ENCODE measurements at places on chromosomes 7 and 10.
A peak's percentile ranks its signal among the peaks of the same experiment; 100 is the strongest.

DNA sequence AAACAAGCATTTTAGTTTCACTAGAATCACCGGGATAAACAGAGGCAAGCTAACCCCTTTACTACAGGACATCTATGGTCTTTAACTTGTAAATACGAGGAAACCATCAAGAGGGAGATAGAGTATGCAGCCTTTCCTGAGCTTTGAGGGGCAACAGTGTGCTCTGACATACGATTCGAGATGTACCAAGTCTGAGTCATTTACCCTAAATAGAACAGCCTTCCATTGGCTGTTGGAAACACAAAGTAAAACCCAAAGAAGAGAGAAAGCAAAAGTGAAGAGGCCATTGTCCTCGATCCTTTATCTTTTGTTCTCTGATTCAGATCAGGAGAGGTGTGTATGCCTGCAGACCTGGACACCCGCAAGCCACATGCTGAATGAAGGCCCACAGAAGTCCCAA is 289.5 kb downstream of the KCNMA1 start:
- no peaks in the 10 kb centered on the region for H3K36me3 ChIP-seq
- DNase-seq = no peak
- no peak overlapping the region for H3K27ac ChIP-seq
- H3K4me3 ChIP-seq = no peak overlapping the region
- H3K4me1 ChIP-seq = no peaks in the 10 kb centered on the region

- no peaks in the 10 kb centered on the region for H3K4me1 ChIP-seq
- H3K36me3 ChIP-seq = no peaks in the 10 kb centered on the region
- no peak overlapping the region for H3K27ac ChIP-seq
- no peak overlapping the region for H3K4me3 ChIP-seq
Measured at GRCh38 chr7:102255501-102255900, 31.2 kb upstream of the SH2B2 start.

DNA sequence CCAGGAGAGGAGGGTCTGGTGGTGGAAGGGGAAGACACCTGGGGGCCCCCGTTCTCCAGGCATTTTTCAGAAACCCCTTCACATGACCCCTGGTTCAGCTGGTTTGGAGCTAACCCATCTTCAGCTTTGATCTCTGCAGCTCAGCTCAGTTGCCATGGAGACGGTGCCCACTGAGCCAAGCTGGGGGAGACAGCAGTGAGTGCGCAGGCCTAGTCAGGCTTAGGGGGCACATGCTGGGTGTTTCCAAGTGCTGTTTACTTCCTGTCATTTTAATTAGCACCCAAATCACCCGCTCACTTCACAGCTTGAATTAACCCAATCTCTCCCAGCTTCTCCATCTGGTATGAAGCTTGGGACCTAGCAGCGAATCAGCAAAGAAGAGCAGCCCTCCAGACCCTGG is 9.0 kb downstream of the SPOCK2 start:
- peak overlapping the region; percentile 73 for H3K27ac ChIP-seq
- H3K36me3 ChIP-seq = peaks cover 50% of the 10 kb centered on the region
- no peaks in the 10 kb centered on the region for H3K27me3 ChIP-seq

- H3K4me3 ChIP-seq = no peak overlapping the region
- no peaks in the 10 kb centered on the region for H3K27me3 ChIP-seq
- H3K4me1 ChIP-seq = no peaks in the 10 kb centered on the region
- H3K36me3 ChIP-seq = no peaks in the 10 kb centered on the region
- H3K27ac ChIP-seq = no peak overlapping the region
Measured at GRCh38 chr7:128781851-128782250, 6.3 kb upstream of the OPN1SW start.

DNA sequence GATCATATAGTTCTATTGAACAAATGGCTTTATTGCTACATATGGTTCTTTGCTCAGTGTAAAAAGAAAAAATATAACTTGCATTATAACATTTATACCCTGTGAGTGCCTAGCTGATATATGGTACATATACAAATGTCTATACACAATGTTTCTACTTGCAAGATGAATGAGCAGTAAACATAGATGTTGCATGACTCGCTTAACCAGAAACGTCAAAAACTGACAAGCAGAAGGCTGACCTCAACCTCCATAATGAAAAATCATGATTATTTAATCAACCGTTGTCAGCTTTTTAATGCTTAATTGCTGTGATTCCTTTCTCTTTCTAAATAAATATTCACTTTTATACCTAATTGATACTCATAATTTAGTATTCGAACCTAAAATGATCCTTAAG is 183.3 kb downstream of the PTN start:
- H3K27ac ChIP-seq = no peak overlapping the region
- DNase-seq = no peak
- no peaks in the 10 kb centered on the region for H3K36me3 ChIP-seq
- H3K27me3 ChIP-seq = no peaks in the 10 kb centered on the region

GRCh38 chr10:99432047-99432446 is 1.6 kb upstream of the GOT1 start:
- DNase-seq = no peak
- H3K27me3 ChIP-seq = no peaks in the 10 kb centered on the region
- H3K27ac ChIP-seq = no peak overlapping the region
- no peaks in the 10 kb centered on the region for H3K36me3 ChIP-seq
- H3K4me3 ChIP-seq = no peak overlapping the region

DNA sequence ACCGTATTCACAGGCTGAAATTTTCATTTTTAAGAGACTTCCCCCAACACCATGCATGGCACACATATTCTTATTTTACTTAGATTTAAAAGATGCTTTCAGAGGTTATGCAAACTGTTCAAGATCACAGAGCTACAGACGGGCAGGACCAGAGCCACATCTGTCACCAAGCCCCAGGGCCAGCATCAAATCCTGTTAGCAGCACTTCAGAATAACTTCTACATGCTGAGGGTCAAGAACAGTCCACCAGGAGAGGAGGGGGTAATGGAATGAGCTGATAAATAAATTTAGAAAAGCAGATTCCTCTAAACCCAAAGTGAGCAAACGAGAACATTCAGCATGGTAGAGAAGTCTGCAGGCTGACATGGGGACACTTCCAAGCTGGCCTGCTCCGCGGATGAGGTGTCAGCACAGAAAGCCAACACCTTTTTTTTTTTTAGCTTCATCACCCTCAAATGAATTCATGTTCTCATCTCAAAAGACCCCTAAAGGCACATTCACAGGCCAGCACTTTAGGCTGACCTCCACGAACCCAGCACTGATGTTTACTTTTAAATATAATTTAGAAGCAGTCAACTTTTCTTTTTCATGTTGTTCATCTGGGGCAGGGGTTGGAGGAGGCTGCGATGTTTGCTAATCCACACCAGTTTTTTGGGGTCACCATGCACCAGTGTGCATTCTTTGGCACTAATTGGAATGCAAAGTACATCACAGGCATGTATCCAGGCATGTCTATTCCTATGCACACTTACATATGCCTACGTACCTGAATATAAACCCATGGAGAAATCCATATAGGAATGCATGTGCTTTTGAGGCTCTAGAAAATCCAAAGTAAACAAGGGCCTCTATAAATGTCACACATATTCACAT is 249.0 kb downstream of the TNS3 start:
- no peaks in the 10 kb centered on the region for H3K4me1 ChIP-seq
- DNase-seq = no peak
- no peaks in the 10 kb centered on the region for H3K36me3 ChIP-seq
- H3K27ac ChIP-seq = no peak overlapping the region

DNA sequence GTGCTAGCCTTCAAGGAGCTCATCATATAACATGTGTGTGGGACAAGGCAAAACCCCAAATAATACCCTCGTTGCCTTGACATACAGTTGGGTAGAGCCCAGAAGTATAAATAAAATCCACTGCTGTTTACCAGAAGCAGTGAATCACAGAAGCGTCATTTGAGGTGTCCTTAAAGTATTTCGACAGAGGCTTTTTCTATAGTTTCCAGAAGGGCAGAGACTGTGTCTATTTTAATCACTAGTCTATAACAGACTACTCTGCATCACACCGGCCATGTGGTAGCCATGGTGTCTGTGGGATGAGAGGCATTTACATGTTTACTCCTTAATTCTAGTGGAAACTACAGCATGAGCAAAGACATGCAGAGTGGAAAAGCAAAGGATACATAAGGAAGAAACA is 131.3 kb downstream of the CTTNBP2 start:
- no peak overlapping the region for H3K27ac ChIP-seq
- H3K4me3 ChIP-seq = no peak overlapping the region
- H3K36me3 ChIP-seq = no peaks in the 10 kb centered on the region
- DNase-seq = no peak
- no peaks in the 10 kb centered on the region for H3K4me1 ChIP-seq

GRCh38 chr10:74238516-74238915 is 87.5 kb downstream of the ADK start:
- no peak for DNase-seq
- peaks cover 9% of the 10 kb centered on the region for H3K36me3 ChIP-seq
- H3K27me3 ChIP-seq = no peaks in the 10 kb centered on the region
- no peak overlapping the region for H3K27ac ChIP-seq
- H3K4me1 ChIP-seq = no peaks in the 10 kb centered on the region
- no peak overlapping the region for H3K4me3 ChIP-seq

- DNase-seq = no peak
- no peaks in the 10 kb centered on the region for H3K27me3 ChIP-seq
- no peaks in the 10 kb centered on the region for H3K36me3 ChIP-seq
- no peak overlapping the region for H3K4me3 ChIP-seq
- H3K4me1 ChIP-seq = peaks cover 14% of the 10 kb centered on the region
- no peak overlapping the region for H3K27ac ChIP-seq
Measured at GRCh38 chr7:77684030-77684429, 12.2 kb upstream of the RSBN1L start.

DNA sequence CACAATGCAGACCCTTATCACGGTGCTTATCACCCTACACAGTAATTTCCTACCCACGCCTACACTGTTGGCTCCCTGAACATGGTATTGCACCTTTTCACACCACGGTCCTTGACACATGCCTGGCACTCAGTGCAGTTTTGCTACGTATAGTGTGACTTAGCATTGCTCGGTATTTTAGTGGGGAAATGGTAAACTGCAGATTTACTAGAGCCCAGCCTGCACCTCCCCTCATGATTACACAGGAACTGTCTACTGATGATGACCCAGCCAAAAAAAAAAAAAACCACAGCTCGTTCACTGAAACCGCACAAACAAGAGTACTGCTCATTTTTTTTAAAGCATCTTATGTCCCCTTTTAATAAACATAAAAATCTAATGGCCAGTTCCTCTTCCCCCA is 124.2 kb upstream of the ZNF746 start:
- peaks cover 38% of the 10 kb centered on the region for H3K36me3 ChIP-seq
- DNase-seq = no peak
- H3K27me3 ChIP-seq = no peaks in the 10 kb centered on the region
- no peak overlapping the region for H3K4me3 ChIP-seq

DNA sequence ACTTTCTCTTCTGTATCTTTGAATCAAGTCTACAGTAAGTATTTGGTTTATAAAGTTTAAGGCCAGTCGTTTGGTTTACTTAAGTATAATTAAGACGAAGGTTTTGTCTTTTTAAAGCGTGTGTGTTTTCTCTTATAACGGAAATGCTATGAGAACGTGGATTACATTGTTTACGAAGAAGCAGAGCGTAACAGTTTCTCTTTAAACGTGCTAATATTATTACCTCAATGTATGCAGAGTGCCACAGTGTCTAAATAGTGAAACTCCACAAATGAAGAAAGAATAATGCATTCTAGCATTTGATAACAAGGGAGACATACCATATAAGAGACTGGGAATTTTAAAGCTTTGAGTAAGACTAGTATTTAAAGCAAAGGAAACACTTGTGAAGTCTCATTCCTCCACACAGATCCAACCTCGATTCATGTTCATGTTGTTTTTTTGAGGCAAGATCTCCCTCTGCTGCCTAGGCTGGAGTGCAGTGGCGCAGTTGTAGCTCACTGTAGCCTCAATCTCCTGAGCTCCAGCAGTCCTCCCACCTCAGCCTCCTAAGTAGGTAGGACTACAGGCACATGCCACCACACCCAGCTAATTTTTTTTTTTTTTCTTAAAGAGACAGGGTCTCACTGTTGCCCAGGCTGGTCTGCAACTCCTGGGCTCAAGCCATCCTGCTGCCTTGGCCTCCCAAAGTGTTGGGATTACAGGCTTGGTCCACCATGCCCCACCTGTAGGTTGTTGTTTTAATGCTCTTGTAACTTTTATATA is 75.1 kb downstream of the ANKRD61 start:
- H3K27ac ChIP-seq = peak overlapping the region; percentile 78
- H3K4me3 ChIP-seq = peak overlapping the region; percentile 70
- H3K36me3 ChIP-seq = no peaks in the 10 kb centered on the region
- DNase-seq = no peak
- H3K27me3 ChIP-seq = no peaks in the 10 kb centered on the region

DNA sequence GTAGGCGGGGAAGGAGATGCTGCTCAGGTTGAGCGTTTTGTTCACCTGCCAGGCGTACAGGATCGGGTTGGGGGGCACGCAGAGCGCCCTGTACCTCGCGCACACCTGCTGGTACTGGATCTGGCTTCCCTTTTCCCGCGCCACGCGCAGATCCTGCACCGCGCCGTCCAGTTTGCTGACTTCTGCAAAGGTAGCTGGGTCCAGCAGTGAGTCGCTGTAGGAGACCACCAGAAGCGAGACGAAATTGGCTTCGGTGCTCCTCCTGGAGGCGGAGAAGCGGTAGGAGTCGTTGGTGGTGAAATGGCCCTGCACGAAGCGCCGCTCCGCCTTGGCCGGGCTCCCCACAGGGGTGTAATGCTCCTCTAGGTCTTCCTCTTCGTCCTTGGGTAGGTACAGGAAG is 90.7 kb upstream of the RAB18 start:
- no peak for DNase-seq
- no peaks in the 10 kb centered on the region for H3K36me3 ChIP-seq
- H3K4me3 ChIP-seq = no peak overlapping the region
- H3K4me1 ChIP-seq = no peaks in the 10 kb centered on the region
- no peaks in the 10 kb centered on the region for H3K27me3 ChIP-seq

DNA sequence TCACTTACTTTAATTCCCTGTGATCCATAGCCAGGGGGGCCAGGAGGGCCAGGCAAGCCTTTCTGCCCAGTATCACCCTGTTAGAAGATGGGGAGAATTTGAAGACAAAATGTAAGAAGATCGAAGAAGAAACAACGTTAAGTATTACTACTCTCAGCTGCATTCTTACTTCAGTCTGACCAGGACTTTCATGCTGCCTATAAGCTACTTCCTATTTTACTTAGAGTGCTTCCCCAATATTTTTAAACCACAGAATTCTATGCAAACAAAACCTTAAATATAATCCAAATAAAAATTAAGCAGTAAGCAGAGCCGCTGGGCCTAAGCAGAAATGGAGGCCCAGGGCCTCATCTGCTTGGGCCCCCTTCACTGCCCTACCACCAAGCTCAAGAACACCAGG is 117.8 kb downstream of the COL28A1 start:
- no peak overlapping the region for H3K4me3 ChIP-seq
- no peak for DNase-seq
- no peak overlapping the region for H3K27ac ChIP-seq
- H3K4me1 ChIP-seq = no peaks in the 10 kb centered on the region
- H3K36me3 ChIP-seq = no peaks in the 10 kb centered on the region
- H3K27me3 ChIP-seq = no peaks in the 10 kb centered on the region

- no peak for DNase-seq
- no peaks in the 10 kb centered on the region for H3K4me1 ChIP-seq
- no peak overlapping the region for H3K27ac ChIP-seq
Measured at GRCh38 chr10:77653210-77653609, 15.6 kb upstream of the KCNMA1 start.

- no peak overlapping the region for H3K4me3 ChIP-seq
- DNase-seq = no peak
- no peaks in the 10 kb centered on the region for H3K27me3 ChIP-seq
- no peak overlapping the region for H3K27ac ChIP-seq
- H3K36me3 ChIP-seq = no peaks in the 10 kb centered on the region
Measured at GRCh38 chr7:54995610-54996363, 23.0 kb upstream of the EGFR start.

- H3K27ac ChIP-seq = peak overlapping the region; percentile 52
- no peaks in the 10 kb centered on the region for H3K36me3 ChIP-seq
- no peaks in the 10 kb centered on the region for H3K27me3 ChIP-seq
Measured at GRCh38 chr10:29681676-29682448, 47.1 kb upstream of the SVIL start.
